Stimulated activated CD8-positive, alpha-beta memory T cell treated with anti-CD3 and anti-CD28 coated beads, Interleukin-4, amount 100 ng/mL, for 4 hours (primary cell): ENCODE measurements at places on chromosomes 1 and 21.

GRCh38 chr1:145720878-145721671, 1.8 kb downstream of the CD160 start:
- DNase-seq = peak; percentile 58

- DNase-seq = no peak
Measured at GRCh38 chr1:18560692-18561091, 70.0 kb upstream of the PAX7 start.

- no peak for DNase-seq
Measured at GRCh38 chr21:40845441-40845995, 1.4 kb downstream of the DSCAM start.

- DNase-seq = no peak
Measured at GRCh38 chr1:73500154-73500553, 697.8 kb downstream of the LRRIQ3 start.

- no peak for DNase-seq
Measured at GRCh38 chr1:9884805-9885204, 25.3 kb downstream of the CTNNBIP1 start.

- no peak for DNase-seq
Measured at GRCh38 chr1:25740071-25740470, 59.9 kb upstream of the SELENON start.

DNA sequence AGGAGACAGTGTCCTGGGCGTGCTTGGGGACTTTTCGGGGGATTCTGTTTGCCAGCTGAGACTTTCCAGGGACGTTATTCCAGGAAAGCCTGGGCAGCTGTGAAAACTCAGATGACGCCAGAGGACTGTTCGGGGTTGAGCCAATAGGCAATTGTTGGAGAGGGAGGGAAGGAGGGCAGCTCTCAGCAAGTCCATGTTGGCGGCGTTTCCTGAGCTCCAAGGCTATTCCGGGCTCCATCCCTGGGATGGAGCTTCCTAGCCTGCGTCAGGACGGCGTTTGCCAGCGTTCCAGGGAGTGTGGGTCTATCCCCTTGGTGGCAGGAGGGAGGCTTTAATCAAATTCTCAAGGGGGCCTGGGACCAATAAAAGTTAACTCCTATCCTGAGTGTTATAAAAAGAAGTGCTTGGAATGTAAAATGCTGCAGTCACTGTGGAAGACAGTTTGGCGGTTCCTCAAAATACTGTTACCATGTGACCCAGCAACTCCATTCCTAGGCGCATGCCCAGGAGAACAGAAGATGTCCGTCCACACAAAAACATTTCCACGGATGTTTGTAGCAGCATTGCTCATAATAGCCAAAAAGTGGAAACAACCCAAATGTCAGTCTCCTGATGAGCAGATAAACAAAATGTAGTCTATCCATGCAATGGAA, 15.2 kb downstream of the SLC27A3 start:
- no peak for DNase-seq

- DNase-seq = no peak
Measured at GRCh38 chr1:44929531-44929930, 56.9 kb downstream of the EIF2B3 start.

DNA sequence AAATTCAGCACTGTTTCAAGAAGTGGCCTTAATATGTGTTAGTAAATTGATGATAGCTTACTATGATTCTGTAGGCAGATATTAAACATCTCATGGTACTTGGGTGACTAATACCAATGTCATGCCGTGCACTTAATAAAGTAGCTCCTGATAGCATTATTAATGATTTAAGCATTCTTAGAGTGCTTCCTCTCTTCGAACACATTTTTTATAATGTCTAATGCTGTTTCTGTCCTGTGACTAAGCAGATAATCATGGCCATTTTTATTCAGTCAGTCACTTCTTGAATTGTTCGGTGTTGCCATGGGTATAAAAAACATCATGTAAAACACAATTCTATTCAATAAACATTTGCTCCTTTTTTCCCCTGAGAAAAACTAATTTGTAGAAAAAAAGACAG, 804.6 kb upstream of the ADGRL4 start:
- DNase-seq = no peak

GRCh38 chr21:41865002-41865777, 14.0 kb downstream of the PRDM15 start:
- DNase-seq = no peak
